ENCODE measurements at places on chromosomes 1 and 21.

- no peak for DNase-seq
Observed at GRCh38 chr1:228478912-228479711, 8.1 kb upstream of the RNF187 start.

DNA sequence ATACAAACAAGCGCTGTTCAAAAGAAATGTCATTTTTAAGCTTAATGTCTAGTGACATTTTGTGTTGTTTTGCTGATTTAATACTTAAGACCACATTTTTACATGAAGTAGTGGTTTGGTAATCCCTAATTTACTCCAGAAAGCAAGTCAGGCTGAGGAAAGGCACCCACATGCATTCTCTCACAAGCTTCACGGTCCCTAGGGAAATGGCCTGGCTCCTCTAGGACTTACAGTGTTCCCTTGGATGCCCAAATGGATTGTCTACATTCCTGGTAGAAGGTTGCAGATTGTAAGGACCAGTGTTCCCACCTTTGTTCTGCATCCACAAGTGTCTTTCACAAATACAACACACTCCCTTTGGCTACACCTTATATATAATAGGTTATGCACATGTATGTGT lies 9.5 kb downstream of the GPSM2 start:
- DNase-seq, result no peak

- DNase-seq, result no peak
Observed at GRCh38 chr1:167567663-167568062, 14.1 kb upstream of the CREG1 start.

- no peak for DNase-seq
Observed at GRCh38 chr21:37620401-37620800, 253.8 kb downstream of the DYRK1A start.

DNA sequence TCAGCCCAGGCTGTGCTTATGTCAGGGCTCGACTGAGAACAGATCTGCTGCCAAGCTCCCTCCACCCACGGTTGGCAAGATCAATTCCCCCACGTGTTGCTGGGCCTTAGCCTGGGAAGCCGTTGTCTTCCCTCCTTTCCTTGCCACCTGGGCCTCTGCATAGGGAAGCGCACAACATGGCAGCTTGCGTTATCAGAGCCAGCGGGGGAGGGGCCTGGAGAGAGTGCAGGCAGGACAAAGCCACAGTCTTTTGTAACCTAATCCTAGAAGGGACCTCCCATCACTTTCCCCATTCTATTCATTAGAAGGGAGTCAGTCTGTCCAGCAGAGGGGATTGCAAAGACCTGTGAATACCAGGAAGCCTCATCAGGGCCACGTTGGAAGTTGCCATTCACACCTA lies 17.0 kb upstream of the IGSF21 start:
- DNase-seq, result no peak

DNA sequence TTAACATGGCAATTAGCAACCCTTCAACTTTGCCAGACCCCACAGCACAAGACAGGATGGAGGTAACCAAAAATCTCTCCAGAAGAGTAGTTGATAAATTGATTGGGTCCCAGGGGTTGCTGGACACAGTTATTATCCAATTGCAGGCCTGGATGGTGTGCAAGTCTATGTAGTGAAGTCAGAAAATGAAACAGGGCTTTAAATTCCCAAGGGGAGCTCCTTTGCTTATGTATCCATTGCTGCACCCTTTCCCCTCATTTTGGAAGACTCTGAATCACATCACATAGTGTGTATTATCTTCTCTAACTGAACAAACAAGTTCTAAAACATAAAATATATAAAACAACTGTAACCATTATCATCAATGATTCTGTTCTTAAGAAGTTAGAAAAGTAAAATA lies 550.2 kb downstream of the LMO4 start:
- no peak for DNase-seq

DNA sequence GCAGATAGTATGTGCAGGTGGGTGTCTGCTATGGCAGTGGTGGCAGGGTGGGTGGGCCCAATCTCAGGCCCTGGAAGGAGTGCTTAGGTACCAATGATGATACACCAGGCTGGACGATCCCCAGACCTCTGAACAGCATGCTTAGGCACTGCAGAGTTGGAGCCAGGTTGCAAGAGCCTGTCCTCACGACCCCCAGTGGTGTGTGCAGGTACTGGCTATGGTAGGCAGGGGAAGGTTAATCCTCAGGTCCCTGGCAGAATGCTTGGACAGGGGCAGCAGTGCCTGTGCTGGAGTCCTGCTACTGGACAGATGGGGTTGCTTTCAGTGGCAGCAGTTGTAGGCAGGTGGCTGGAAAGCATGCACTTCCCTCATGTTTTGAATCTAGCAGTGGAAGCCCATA lies 100.5 kb upstream of the NEK7 start:
- no peak for DNase-seq

DNA sequence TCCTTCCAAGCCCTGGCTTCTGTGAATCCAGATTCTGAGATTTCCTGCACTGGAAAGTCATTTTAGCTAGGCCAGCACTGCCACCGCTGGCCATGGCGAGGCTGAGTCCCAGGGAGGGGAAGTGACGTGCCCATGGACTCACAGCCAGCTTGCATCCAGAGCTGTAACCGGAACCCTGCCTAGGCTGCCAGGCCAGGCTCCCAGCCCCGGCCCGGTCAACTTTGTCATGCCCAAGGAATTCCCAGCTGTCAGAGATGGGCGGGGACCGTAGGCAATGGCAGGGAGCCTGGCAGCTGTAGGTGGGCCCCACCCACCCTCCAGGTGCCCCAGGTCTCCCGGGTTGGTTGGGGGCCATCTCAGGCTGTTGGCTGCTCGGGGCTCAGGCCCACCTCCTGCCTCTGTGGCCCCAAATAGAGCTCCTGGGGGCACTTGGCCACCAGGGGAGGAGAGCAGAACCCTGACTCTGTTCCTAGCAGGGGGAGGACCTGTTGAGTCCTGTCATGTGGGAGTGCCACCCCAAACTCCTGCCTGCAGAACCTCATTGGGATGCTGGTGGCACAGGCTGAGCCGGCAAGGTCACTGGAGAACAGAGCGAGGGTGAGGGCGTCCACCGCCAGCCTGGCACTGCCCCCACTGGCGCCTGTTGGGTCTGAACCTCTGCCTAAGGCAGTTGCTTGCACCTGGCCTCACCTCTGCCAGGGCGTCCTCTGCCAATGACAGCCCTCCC lies 57.8 kb downstream of the FOXO6 start:
- no peak for DNase-seq

DNA sequence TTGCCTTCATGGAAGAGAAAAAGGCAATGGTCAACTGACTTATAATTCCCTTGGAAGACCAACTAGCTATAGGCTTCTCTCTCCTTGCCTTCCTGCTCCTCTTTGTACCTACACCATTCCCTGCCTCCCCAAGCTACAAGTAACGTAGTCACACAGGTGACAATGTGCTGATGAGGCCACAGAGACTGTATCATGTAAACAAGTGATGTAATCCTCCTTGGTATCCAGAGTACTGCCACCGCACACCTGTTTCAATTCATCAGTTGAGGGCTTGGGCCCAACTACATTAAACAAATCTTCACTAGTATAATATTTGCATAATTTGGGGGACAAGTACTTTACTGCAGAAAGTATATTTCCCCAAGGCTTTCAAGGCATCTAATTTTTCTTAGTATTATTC lies 76.4 kb upstream of the SCYL3 start:
- DNase-seq, result no peak

DNA sequence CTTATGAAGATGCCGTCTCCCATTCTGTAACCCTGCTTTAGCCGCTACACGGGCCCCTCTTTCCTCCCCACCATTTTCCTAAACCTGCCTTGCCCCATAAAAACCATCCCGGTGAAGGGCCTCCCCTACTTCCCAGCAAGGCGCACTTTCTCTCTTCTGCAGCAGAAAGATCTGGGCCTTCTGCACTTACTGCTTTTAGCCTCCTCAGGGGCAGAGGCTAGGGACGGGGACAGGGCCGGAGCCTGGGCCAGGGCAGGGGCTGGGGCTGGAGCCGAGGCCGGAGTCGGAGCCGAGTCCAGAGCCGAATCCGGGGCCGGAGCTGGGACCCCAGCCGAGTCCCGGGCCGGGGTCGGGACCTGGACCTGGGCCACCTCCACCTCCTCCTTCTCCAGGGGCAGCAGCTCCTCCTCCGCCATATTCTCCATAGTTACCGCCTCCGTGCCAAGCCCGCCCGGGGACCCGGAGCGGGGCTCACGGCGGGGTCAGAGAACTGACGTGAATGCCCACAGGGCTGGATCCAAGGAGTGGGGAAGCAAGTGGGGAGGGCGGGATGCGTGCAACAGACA lies 382 bp downstream of the TRMT1L start:
- DNase-seq, result no peak

GRCh38 chr21:43930074-43930847 lies 65.2 kb downstream of the AGPAT3 start:
- DNase-seq, result no peak

- DNase-seq, result no peak
Observed at GRCh38 chr1:208101661-208102431, 142.3 kb downstream of the PLXNA2 start.

DNA sequence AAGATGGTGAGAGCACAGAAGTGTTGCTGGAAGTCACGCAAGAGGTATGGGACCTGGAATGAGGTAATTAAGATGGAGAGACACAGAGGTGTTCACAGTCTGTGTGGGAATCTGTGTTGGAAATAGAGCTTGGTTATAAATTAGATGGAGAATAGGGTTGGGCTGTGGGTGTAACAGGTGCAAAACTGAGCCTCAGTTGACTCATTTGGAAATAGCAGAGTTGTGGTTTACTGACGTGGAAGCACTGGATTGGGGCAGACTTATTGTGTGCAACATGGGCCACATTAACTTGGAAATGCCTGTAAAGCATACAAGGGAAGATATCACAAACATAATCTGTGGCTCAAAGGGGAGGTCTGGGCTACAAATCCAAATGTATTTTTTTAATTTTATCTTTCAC lies 13.0 kb downstream of the CAMSAP2 start:
- no peak for DNase-seq

DNA sequence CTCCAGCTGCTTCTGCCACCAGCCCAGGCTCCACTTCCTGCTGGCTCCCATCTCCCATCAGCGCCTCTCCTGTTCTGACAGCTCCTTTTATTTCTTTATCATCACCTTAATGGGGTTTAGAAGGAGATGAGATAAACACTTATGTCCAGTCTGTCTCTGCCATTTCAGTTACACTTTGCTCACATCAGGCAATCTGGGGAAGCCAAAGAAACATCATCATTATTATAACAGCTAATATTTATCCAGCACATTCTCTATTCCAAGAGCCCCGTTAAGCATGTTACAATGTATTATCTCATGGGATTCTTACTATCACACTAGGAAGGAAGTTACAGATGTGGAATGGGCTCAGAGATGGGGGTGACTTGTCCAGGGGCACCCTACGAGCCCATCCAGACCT lies 31.2 kb downstream of the DMRTB1 start:
- DNase-seq, result no peak

DNA sequence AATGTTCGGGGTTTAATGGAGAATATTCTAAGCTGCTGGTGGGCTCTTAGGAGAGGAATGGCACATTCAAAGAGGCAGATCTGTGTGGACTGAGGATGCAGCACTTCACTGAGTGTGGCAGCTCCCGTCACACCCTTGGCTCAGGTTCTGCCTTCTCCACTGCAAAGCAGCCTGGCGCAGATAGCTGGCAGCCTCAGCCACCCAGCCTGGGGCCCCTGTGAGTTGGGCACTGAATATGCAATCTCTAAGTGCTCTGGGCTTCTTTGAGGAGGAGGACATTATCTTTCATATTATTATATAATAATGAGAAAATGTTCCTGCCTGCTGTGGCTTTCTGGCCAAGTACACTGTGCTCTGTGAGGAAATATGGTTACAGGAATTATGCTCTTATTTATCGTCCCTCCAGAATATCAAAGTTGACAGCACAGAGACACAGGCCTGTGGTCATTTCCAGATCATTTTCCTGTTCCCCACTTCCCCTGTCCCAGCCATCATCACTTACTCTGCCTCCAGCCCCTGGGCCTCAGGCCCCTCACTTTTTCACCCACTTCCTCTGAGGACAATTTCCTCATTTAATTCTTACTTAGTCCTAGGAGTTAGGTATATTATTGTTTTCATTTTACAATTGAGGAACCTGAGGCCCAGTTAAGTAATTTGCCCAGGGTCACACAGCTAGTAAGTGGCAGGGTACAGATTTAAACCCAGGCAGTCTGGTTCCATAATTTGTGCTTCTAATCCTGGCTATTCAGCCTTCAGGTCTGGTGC lies 53.6 kb downstream of the MAB21L3 start:
- DNase-seq, result no peak

DNA sequence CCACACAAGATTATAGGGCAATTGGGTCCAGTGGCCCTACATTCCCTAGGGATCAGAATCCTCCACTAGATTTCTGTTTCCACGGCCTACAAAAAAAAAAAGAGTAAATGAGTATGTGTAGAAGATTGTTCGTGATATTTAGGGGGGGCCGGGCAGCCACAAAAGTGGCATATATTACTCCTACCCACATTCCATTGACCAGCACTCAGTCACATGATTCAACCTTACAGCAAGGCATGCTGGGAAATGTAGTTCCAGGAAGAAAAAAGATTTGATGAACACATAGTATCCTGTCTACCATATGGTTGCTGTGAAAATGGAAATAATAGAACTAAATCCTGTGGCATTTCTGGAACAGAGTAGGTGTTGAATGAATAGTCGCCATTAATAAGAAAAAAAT lies 43.4 kb upstream of the GJB5 start:
- DNase-seq, result no peak

- DNase-seq, result no peak
Observed at GRCh38 chr1:147892731-147893214, 9.8 kb upstream of the GJA8 start.

DNA sequence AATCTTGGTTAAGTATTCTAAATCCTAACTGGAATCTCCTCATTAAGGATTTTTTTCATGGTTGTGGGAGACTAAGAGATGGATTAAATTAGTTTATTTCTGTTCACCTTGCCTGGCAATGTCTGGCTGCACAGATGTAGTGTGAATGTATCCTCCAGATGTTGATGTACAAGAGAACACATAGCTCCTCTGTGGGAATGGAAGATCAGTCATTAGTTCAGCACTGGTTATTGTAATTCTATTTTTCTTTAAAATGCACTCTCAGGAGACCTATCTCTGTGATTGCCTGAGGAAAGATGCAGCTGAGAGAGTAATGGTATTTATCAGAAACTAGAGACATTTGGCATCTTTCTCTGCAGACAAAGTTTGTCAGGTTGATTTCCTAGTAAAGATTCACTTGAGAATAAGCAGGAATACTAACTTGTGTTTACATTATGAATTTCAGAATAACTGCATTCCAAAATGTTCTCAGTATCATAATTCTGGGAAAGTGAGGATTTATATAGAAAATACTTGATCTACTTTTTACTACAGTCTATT lies 178.6 kb downstream of the GIPC2 start:
- no peak for DNase-seq

DNA sequence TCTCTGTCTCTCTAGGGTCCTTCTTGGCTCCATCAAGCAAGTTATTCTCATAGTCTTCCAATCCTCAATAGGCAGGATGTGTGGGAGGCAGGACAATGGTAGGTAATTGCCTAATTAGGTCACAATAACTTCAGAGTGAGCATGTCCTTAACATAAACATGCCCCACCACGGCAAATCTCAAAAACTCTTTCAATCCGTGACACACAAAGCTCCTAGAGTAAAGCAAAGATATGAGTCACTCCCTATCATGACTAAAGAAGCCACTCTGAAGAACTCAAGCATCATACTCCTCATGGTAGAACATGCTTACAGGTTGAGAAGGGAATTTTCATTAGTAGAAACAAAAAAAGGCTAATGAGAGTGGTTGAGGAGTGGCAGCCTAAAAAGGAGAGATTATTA lies 4.9 kb downstream of the HAO2 start:
- DNase-seq, result no peak

- DNase-seq, result no peak
Observed at GRCh38 chr1:63868268-63868781, 94.5 kb downstream of the ROR1 start.

GRCh38 chr21:17949421-17949820 lies 130.3 kb upstream of the C21orf91 start:
- DNase-seq, result no peak

GRCh38 chr1:176056312-176056711 lies 150.8 kb downstream of the COP1 start:
- no peak for DNase-seq

Data from cortex of kidney (tissue), 1 donor.